Endothelial cell of umbilical vein (primary cell): ENCODE measurements at places on chromosomes 1 and 21. TPM values are rescaled to one million over a fixed set of nuclear protein-coding genes. Genes with fewer than 3 reads are reported as not detected.

ST6GALNAC5 gene
- polyA plus RNA-seq = not detected in 2 replicates

AIRE gene
- 0.04 and 0.05 TPM in 2 replicates for polyA plus RNA-seq

MANEAL gene
- polyA plus RNA-seq = 1.3 and 1.9 TPM in 2 replicates

GSTM3 gene
- 48.3 and 52.0 TPM in 2 replicates for polyA plus RNA-seq

NFASC gene
- not detected in 2 replicates for polyA plus RNA-seq
